ENCODE measurements at places on chromosomes 2 and 18. TPM values are rescaled to one million over a fixed set of nuclear protein-coding genes. Genes with fewer than 3 reads are reported as not detected.

The FAM124B gene
- total RNA-seq, result 0.64 TPM

DNA sequence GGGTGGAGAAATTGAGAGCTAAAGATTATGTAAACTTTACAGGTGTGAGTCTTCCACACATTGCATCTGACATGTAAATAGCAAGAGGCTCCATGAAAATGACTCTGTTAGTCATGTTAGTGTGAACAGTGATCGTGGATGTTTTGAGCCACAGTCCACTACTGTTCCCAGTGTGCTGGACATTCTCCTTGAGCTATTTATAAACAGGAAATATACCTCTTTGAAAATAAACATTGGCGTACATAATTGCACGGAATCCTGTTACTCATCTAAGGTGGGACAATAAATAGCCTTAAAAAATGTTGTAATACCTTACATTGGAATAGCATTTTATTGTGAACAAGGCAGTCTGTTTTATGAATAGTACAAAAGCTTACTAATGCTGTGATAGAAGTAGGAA lies 37.0 kb downstream of the LIMS1 start:
- no peak overlapping the region for H3K4me3 ChIP-seq
- no peak overlapping the region for H3K27ac ChIP-seq
- H3K27me3 ChIP-seq, result no peaks in the 10 kb centered on the region
- H3K4me1 ChIP-seq, result peaks cover 11% of the 10 kb centered on the region

GRCh38 chr2:230700447-230700846 lies 12.2 kb upstream of the CAB39 start:
- no peak overlapping the region for H3K27ac ChIP-seq
- no peaks in the 10 kb centered on the region for H3K27me3 ChIP-seq
- H3K4me3 ChIP-seq, result no peak overlapping the region

The YES1 gene
- total RNA-seq, result 10.1 TPM

- no peak for DNase-seq
- peaks cover 2% of the 10 kb centered on the region for H3K4me1 ChIP-seq
- no peak overlapping the region for H3K27ac ChIP-seq
- H3K4me3 ChIP-seq, result no peak overlapping the region
- H3K36me3 ChIP-seq, result no peaks in the 10 kb centered on the region
Observed at GRCh38 chr2:196551014-196551413, 88.5 kb upstream of the CCDC150 start.

- peaks cover 2% of the 10 kb centered on the region for H3K4me1 ChIP-seq
- DNase-seq, result no peak
- no peaks in the 10 kb centered on the region for H3K36me3 ChIP-seq
- no peak overlapping the region for H3K4me3 ChIP-seq
- no peak overlapping the region for H3K27ac ChIP-seq
Observed at GRCh38 chr2:152950126-152950525, 231.7 kb downstream of the ARL6IP6 start.

The GULP1 gene
- total RNA-seq, result not detected

DNA sequence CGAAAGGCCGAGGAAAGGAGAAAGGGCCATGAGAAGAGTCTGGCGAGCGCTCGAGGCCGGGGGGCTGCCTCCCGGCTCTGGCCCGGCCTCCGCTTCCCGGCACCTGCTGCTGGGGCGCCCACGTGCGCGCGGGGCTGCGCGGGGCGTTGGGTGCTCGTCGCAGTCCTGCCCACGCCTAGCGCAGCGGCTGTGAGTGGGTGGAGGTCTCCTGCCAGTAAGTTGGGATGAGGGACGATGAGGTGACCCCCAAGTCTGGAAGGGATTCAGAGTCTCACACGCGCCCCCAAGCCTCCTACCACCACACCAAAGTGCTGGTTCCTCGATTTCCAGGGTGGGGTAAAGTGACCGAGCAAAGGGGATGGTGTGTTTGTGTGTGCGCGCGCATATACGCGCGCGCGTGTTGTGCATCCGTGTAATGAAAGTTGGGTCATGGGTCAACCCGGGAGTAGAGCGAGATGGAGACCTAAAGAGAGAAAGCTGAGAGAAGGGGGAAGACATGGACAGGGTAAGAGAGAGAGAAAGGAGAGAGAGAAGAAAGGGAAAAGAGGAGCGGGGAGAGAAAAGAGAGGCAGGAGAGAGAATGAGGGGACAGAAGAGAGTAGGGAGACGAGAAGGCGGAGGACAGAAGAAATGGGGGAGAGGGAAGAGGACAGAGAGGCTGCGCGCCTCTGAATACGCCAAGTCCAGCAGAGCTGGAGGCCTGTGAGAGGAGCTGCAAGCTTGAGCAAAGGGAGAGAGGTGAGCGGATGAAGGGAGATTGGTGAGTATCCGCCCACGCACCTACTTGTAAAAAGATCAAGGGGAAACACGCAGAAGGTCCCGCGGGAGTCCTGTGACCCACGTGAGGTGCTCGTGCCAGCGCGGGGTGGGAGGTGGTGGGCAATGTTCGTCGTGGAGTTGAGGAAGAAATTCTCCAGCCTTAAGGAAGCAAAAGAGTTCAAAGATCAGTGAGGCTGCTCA lies 1.7 kb upstream of the NETO1 start:
- no peaks in the 10 kb centered on the region for H3K4me1 ChIP-seq
- no peak overlapping the region for H3K27ac ChIP-seq
- peaks cover 30% of the 10 kb centered on the region for H3K27me3 ChIP-seq
- no peak overlapping the region for H3K4me3 ChIP-seq

- H3K4me1 ChIP-seq, result no peaks in the 10 kb centered on the region
- H3K4me3 ChIP-seq, result no peak overlapping the region
- H3K27ac ChIP-seq, result no peak overlapping the region
Observed at GRCh38 chr2:31440764-31441163, 26.2 kb upstream of the XDH start.

DNA sequence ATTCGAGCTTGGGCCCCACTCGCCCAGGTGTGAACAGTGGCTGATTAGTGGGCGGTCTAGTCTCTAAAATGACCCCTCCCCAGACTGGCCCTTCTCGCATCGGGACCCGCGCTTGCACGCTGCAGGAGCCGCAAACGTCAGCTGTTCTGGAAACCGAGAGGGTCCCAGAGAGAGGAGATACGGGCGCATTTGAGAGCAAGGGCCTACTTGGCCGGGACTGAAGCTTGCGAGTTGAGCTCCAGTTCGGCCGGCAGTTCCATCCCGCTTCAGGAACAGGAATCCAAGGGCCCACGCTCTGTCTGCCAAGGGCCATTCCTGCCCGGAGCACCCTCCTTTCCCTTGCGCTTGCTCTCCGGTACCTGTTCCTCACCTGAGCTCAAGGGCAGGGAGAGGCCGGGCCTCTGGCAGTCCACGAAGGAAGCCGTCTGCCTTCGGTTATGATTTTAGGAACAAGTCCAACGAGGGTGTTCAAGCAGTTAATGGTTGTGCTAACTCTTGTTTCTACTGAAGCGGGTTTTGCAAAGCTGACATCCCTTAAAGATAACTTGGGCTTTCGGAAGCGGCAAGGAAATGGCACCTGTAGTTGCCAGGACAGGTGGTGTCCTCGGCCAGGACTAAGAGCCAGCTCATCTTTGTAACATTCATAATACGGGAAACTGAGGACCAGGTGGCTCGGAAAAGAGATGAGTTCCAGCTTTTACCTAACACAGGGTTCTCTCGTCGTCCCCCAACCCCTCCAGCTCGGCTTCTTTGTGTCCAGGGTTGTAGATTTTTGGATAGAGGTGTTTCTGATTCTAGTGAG lies 3.9 kb upstream of the DLX1 start:
- no peak overlapping the region for H3K4me3 ChIP-seq
- H3K27me3 ChIP-seq, result peaks cover 86% of the 10 kb centered on the region
- no peak overlapping the region for H3K27ac ChIP-seq
- peaks cover 11% of the 10 kb centered on the region for H3K36me3 ChIP-seq
- no peak for DNase-seq

The FEV gene
- total RNA-seq, result not detected

- DNase-seq, result no peak
- H3K27ac ChIP-seq, result peak overlapping the region; percentile 64
- no peak overlapping the region for H3K4me3 ChIP-seq
- H3K36me3 ChIP-seq, result peaks cover 84% of the 10 kb centered on the region
- peaks cover 100% of the 10 kb centered on the region for H3K4me1 ChIP-seq
Observed at GRCh38 chr2:68772109-68772508, 37.5 kb downstream of the ARHGAP25 start.

DNA sequence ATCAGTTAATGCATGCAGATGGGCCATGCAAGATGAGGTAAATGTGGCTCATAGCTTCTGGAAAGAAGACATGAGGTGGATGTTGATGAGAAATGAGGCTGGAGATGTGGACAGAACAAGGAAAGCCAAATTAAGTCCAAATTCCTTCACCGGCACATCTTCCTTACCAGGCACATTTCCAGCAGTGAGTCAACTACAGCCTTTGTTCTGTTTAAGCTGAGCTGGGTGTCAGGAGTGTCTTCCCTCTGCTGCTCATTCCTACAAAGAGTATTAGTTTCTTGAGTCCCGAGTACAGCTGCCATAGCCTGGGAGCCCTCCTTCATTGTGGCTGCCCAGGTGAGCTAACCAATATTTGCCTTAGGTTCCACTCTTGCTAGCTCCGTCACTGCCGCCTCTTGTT lies 945.0 kb downstream of the SLC4A3 start:
- H3K36me3 ChIP-seq, result no peaks in the 10 kb centered on the region
- no peaks in the 10 kb centered on the region for H3K4me1 ChIP-seq
- no peak overlapping the region for H3K4me3 ChIP-seq
- H3K27ac ChIP-seq, result no peak overlapping the region
- no peak for DNase-seq
- no peaks in the 10 kb centered on the region for H3K27me3 ChIP-seq

The BMP10 gene
- not detected for total RNA-seq

DNA sequence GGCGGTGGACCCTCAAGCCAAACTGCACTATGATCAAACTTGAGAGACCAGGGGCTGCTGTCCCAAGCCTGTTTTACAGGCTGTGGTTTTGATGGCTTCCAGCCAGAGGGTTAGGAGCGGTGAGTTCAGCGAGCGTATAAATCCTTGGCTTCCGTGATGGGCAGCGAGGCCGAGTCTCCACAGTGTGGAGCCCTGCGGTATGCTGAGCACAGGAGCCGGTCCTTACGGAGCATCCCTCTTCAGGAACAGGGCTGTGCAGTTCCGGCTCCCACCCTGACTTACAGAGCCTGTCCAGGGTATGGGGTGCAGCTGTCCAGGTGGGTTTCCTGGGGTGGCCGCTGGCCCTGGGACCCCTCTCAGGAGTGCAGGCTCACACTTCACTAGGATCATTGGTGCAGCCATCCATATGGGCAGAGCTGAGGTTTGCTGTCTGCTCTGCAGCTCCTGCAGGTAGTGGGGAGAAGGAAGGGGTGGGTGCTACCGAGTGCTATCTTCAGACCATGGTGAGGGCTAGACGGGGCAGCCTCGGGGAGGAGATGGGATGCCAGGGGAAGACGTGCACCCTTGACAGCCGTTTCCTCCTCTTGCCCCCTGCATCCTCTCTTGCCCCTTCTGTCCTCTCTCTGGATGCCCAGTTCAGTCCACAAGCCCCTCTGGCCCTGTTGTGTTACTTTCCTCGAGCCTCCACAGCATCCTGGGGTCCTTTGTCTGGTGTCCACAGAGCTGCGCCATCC lies 104.3 kb downstream of the FAM210A start:
- peaks cover 26% of the 10 kb centered on the region for H3K4me1 ChIP-seq
- H3K27me3 ChIP-seq, result no peaks in the 10 kb centered on the region
- DNase-seq, result no peak
- H3K4me3 ChIP-seq, result no peak overlapping the region

The MEIS1 gene
- total RNA-seq, result not detected

DNA sequence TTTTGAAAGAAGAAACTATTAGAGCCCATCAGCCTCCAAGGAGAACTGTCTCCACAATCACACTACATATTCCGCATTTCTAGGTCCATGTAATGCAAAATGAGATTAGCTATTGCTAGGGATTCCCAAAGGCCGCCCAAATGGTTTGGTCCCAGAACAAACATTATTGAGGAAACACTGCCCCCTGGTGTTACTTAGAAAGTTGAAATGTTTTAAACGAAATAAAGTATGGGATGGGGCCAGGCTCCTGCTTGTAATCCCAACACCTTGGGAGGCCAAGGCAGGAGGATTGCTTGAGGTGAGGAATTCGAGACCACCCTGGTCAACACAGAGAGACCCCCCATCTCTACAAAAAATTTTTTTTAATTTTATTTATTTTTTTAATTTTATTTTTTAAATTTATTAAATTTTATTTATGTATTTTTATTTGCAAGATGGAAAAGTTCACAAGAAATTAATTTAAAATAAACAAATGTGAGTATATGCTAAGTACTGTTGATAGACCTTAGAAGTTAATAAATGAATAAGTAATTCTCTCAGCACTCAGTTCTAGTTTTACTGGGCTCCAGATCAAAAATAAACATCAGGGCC lies 5.5 kb downstream of the NHEJ1 start:
- no peak overlapping the region for H3K27ac ChIP-seq
- DNase-seq, result peak; percentile 62
- peaks cover 22% of the 10 kb centered on the region for H3K36me3 ChIP-seq
- no peak overlapping the region for H3K4me3 ChIP-seq
- peaks cover 21% of the 10 kb centered on the region for H3K4me1 ChIP-seq
- no peaks in the 10 kb centered on the region for H3K27me3 ChIP-seq

- no peak overlapping the region for H3K27ac ChIP-seq
- H3K4me1 ChIP-seq, result no peaks in the 10 kb centered on the region
- H3K27me3 ChIP-seq, result peaks cover 5% of the 10 kb centered on the region
- H3K36me3 ChIP-seq, result no peaks in the 10 kb centered on the region
- DNase-seq, result no peak
Observed at GRCh38 chr2:15927551-15928218, 12.7 kb upstream of the MYCN start.

DNA sequence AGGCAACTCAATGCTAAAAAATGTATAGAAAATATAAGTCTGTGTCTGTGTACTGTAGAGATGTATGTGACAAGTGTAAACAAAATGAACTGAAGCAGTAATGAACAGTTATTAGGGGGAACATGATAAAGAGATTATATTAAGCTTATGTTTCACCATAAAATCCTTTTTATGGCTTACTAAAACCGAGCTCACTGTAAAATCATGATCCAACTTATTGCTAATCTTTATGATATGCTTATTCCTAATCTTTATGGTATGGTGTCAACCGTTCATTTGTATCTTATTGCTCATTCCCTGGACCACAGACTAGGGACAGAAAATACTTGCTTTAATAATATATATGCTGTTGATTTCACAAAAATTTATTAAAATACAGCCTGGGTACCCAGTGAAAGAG lies 62.1 kb downstream of the TNFRSF11A start:
- H3K36me3 ChIP-seq, result peaks cover 26% of the 10 kb centered on the region
- no peak overlapping the region for H3K27ac ChIP-seq
- no peak for DNase-seq
- no peaks in the 10 kb centered on the region for H3K4me1 ChIP-seq
- H3K4me3 ChIP-seq, result no peak overlapping the region

DNA sequence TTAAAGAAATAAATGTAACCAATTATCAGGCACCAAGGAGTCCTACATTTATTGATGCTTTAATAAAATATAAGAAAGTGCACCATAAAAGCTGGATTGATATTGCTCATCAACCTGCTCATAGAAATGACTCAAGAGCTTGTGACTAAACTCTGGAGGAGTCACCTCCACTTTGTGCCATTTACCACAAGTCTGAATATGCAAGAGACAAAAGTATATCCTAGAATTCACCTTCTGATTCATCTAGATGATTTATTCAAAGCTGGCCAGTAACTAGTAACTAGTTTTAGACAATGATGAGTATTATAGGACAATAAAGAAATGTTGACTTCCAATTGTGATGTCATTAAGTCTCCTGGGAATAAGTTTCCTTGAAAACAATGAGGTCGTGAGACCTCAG lies 146.0 kb upstream of the SOX11 start:
- H3K27me3 ChIP-seq, result no peaks in the 10 kb centered on the region
- no peaks in the 10 kb centered on the region for H3K4me1 ChIP-seq
- H3K4me3 ChIP-seq, result no peak overlapping the region
- H3K27ac ChIP-seq, result no peak overlapping the region
- no peaks in the 10 kb centered on the region for H3K36me3 ChIP-seq
- DNase-seq, result no peak
